ENCODE measurements at places on chromosomes 16 and 17.
A peak's percentile ranks its signal among the peaks of the same experiment; 100 is the strongest.

DNA sequence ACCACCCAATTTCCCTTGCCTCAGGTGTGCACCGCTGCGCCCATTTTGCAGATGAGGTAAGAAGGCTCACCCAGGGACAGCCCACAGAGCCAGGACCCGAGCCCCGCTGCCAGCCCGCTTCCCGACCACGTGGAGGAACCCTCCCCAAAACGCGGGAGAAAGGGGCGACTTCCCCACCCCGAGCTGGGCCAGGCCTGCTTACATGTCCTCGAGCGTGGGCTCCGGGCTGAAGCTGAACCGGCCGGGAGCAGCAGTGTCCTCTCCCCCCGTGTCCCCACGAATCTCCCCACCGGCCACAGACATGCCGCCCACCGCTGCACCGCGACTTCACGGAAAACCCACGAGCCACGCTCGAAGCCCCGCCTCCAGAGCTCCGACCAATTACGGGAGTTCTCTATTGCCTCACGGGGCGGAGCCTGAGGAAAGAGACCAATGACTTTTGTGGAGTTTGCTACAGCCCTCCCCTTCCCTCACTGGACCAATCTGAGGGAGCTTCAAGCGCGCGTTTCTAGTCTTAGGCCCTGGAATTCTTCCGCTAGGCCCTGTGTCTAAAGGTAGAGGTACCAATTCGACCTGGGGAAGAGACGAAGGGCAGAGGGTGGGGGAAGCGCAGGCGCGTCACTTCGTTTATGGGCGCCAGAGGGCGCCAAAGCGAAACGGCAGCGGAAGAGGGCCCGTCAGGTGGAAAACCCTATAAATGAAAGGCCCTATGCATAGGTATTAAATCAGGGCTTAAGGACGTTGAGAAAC lies at the start of gene DCTPP1:
TSS of gene DCTPP1 (minus strand) at position 353 of the 750 bp plus-strand sequence. CDS start at position 303, 50 bp downstream.
- DNase-seq, result peak; percentile 92

DNA sequence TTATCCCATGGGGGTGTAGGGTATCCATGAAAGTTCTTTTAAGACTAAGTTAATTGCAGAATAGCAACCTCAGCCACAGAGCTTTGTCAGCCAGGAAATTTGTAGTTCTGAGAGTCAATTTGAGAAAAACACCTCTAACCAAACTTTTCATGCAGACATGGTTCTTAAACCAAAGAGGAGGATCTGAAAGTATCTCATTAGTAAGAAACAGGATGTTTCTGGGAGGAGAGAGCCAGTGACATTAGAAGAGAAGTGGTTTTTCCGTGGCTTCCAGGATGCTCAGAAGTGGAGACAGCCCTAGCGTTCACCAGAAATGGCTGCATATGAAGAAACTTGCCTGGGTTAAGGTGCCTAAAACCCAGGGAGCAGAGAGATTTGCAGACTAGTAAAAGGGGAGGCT lies 7.9 kb downstream of the GNAO1 start:
- no peak for DNase-seq

- no peak for DNase-seq
These were observed 12.3 kb upstream of the MYCBPAP start for GRCh38 chr17:50495918-50496317.

DNA sequence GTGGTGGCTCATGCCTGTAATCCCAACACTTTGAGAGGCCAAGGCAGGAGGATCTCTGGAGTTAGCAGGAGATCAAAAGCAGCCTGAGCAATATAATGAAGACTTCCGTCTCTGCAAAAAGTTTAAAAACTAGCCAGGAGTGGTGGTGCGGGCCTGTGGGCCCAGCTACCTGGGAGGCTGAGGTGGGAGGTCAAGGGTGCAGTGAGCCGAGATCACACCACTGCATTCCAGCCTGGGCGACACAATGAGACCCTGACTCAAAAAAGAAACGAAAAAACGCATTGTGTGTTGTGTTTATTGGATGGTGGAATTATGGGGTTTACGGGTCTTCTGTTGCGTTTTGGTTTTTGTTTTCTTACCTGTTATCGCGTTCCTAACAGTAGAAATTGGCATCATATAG lies 863 bp upstream of the DDX19A start:
- no peak for DNase-seq

- no peak for DNase-seq
These were observed 157.9 kb downstream of the TOX3 start for GRCh38 chr16:52389045-52389444.

DNA sequence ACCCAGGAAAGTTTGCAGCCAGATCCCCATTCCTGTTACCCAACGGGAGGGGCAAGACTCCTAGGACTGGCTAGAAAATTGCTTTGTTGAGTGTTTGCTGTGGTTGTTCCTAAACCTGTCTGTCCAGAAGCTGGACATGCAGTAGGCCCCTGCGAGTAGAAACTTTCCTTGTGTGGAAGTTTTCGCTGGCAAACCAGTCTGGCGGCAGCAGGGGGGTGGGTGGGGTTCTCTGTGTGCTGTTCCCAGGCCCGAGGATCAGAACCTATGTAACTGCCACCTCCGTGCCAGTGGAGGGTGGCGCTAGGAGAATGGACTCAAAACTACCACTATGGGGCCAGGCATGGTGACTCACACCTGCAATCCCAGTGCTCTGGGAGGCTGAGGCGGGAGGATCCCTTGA lies 9.2 kb downstream of the SGSM2 start:
- no peak for DNase-seq

- no peak for DNase-seq
These were observed 193.7 kb downstream of the SHCBP1 start for GRCh38 chr16:46427340-46428107.

DNA sequence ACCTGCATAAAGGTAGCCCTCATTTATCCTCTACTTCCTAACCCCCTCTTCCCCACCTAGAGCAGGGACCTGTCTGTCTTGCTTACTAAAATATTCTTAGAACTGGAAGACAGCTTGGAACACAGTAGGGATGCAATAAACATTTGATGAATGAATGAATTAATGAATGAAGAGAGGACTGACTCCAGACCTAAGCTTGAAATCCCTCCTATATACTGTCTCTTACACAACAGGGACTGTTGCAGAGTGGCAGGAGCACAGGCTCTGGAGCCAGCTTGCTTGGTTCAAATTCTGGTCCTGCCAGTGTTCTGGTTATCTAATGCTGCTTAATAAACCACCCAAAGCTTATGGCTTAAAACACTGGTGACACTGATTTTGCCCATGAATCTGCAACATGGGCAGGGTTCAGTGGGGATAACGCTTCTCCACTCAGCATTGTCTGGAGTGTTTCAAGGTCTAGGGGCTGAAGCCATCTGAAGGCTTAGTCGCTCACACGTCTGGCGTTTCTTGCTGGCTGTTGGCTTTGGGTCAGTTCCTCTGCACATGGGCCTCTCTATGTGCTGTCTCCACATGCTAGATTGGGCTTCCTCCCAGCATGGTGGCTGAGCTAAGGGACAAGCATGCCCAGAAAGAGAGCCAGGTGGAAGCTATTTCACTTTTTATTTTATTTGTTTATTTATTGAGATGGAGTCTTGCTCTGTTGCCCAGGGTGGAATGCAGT lies 12.8 kb upstream of the RAP1GAP2 start:
- DNase-seq, result no peak

DNA sequence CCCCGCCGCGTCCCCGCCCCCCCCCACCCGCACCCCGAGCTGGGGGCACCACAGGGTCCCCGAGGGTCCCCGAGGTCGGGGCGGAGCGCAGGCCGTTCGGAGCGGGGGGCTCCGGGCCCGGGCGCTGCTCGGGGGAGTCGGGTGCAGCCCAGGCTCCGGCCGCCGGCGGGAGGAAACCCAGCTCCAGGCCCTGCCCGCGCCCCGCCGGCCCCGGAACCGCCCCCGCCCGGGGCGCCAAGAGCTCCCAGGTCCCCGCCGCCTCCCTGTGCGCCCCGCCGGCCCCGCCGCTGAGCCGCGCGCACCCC lies 33.2 kb upstream of the RPH3AL start:
- DNase-seq, result no peak
